ENCODE measurements at places on chromosomes 7 and 10.

DNA sequence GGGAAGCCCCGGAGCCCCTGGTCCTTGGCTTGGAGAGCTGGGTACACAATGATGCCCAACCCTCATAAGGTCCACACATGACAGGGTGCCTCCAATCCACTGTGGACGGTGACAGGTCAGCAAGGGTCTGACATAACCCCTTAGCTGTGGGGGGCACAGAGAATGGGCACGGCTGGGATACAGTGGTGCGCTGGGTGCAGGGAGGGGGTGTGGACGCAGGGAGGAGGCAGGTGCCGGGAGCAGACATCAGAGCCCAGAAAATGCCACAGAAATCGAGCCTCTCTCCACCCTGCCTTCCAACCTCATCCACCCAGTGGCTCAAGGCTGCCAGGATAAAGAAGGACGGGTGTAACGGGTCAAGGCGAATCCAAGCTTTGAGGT, 177.8 kb upstream of the RHEB start:
- no peak for DNase-seq

DNA sequence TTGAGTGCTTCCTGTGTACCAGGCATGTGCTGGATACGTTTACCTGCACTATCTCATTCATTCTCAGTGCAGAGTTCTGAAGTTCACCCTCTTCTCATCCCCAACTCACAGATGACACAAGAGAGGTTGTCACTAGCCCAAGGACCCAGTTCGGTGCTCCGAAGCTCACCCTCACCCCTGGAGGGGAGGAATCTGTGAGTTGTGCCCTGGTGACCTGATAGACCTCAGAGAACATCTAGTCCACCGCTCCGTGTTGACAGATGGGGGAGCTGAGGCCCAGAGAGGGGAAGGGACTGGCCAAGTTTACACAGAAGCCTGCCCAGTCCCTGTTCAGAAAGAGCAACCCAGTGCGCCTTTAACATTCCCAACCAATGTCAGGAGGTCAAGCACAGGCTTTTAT, 44.8 kb upstream of the EMX2 start:
- no peak for DNase-seq

GRCh38 chr7:141511316-141511675, 39.9 kb upstream of the AGK start:
- DNase-seq: no peak

DNA sequence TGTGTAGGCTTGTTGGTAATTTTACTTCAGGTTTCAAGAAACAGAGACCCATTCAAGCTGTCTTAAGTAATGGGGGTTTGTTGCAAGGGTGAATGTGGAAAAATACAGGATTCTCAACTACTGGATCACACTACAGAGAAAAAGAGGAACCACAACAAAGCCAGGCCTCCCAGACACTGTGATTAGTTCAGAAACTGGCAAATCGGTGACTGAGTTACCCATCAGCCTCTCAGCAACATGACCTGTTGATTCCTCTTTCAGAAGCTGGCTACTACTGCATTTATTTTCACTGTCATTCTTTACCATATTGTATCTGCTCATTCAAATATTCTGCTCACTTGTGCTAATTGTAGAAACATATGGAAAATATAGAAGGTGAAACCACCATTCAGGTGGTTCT, 16.0 kb downstream of the CCDC71L start:
- DNase-seq: no peak

DNA sequence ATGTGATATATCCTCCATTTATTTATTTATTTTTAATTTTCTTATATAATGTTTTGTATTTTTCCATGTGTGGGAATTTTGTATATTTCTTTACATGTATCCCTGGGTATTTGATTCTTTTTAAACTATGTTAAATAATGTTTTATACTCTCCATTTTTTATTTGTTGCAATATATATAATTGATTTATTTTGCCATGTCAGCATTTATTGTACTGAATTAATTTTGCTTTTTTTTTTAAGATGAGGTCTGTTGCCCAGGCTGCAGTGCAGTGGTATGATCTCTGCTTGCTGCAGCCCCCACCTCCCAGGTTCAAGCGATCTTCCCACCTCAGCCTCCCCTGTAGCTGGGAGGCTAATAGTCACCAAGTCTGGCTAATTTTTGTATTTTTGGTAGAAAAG, 187.4 kb downstream of the CDC14C start:
- DNase-seq: no peak

Data from activated naive CD4-positive, alpha-beta T cell treated with Interleukin-2 at 50 U/mL for 16 hours (primary cell).